ENCODE measurements at places on chromosomes 5 and 9.

GRCh38 chr5:170438581-170438980, 49.4 kb upstream of the KCNMB1 start:
- DNase-seq = no peak

- no peak for DNase-seq
These were observed 53.9 kb downstream of the RAI14 start for GRCh38 chr5:34709861-34710673.

GRCh38 chr9:116027951-116028350, 125.6 kb upstream of the PAPPA start:
- no peak for DNase-seq

GRCh38 chr9:137793196-137793841, 84.3 kb upstream of the CACNA1B start:
- DNase-seq = no peak

- DNase-seq = no peak
These were observed 346.5 kb downstream of the SPOCK1 start for GRCh38 chr5:137152616-137153015.

GRCh38 chr5:10338686-10339057, 14.8 kb upstream of the MARCHF6 start:
- DNase-seq = no peak

DNA sequence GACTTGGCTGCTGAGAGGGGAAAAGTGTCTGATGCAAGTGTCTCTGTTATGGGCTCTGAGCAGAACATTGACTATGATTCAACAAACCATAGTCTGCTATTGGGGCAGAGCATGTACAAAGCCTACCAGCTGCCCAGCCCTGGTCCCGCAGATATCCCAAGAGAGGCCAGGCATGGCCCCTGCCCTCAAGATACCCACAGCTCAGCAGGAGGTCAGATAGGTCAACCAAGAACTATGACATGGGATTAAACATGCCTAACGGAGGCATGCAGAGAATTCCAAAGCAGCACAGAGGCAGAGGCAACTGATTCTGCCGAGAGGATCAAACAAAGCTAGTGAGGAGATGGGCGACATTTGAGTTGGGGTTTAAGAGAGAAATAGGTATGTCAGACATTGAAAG, 39.9 kb upstream of the CPLX2 start:
- no peak for DNase-seq

- no peak for DNase-seq
These were observed 11.8 kb upstream of the UBE2QL1 start for GRCh38 chr5:6436715-6437331.

GRCh38 chr5:122753500-122753899, 21.4 kb upstream of the SNX2 start:
- no peak for DNase-seq

DNA sequence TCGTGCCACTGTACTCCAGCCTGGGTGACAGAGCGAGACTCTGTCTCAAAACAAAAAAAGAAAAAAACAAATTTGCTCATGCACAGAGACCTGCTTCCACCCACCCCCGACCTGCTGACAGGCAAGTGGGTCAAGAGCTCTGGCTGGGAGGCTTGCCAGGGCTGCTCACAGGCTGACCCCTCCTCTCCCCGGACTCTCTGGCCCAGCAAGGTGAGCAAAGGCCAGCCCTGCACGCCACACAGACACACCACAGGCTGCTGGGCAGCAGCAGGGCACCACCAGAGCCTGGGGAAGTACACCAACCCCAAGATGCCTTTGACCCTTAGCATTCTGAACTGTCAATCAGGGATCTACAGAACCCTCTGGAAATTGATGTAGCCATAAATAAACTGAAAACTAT, 29.2 kb downstream of the NSUN2 start:
- DNase-seq = no peak

- no peak for DNase-seq
These were observed 688.2 kb upstream of the CDH6 start for GRCh38 chr5:30505014-30505886.
